Karpas-422 (cell line): ENCODE measurements at places on chromosomes 2 and 18. TPM values are rescaled to one million over a fixed set of nuclear protein-coding genes. Genes with fewer than 3 reads are reported as not detected.

DNA sequence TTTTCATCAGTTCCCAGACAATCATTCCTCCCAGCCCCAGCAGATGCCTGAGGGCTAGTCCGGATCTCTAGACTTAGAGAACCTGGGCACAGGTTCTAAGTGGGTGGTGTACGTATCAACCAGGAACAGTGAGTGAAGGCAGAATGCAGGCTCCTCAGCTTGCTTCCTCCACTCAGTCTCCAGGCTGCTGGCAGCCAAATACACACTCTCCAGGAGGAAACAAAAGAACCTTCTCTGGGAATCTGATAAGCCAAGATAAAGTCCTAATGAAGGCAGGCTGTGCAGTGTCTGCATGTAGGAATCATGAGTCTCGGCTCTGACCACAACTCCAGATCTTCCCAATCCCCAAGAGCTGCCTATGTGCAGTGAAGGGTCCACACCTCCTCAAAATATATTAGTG lies 245.7 kb downstream of the SP3 start:
- DNase-seq: no peak

- no peak for DNase-seq
Measured at GRCh38 chr2:100252811-100253698, 69.2 kb downstream of the LONRF2 start.

GRCh38 chr2:45256867-45257641 lies 247.8 kb upstream of the SIX2 start:
- DNase-seq: no peak

DNA sequence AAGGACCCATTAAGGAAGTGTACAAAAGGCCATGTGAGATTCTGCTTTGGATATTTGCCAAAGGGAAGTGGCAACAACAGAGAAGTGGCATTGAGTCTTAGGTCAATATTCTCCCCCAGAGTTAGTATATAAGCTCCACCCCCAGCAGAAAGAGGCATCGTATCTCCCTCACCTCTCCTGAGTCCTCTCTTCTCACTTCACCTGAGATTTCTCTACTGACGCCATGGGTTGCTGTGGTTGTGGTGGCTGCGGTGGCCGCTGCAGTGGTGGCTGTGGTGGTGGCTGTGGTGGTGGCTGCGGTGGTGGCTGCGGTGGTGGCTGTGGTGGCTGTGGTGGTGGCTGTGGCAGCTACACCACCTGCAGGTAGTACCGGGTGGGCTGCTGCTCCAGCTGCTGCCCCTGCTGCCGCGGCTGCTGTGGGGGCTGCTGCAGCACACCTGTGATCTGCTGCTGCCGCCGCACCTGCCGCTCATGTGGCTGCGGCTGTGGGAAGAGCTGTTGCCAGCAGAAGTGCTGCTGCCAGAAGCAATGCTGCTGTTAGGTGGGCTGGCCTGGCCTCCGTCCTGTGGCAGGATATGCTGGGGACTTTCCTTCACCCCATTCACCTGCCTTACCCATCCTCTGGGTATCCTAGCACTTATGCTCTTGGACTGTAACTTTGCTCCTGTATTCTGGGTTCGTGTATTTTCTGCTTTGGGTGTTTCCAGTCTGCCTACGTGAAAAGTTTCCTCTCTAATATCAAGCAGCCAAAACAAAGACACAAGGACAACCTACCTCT lies 5.9 kb downstream of the SCYGR3 start:
- DNase-seq: no peak

The SLC20A1 gene
- total RNA-seq: 24.6 and 48.4 TPM in 2 replicates
